ENCODE measurements at places on chromosomes 4 and X. TPM values are rescaled to one million over a fixed set of nuclear protein-coding genes. Genes with fewer than 3 reads are reported as not detected.

Gene FAM13A
- total RNA-seq, result 2.4 TPM

Gene CTSO
- total RNA-seq, result 15.2 TPM

Gene SPATA4
- not detected for total RNA-seq

Gene PCDH7
- not detected for total RNA-seq

Gene DCAF4L1
- total RNA-seq, result 0.55 TPM

Gene SSX2
- not detected for total RNA-seq

Gene FRG1
- 50.0 TPM for total RNA-seq

Gene CDS1
- 0.85 TPM for total RNA-seq

Gene MXRA5
- total RNA-seq, result not detected

Gene IL13RA1
- total RNA-seq, result 0.94 TPM

Gene RNF212
- 7.7 TPM for total RNA-seq

Gene ENPEP
- total RNA-seq, result not detected

Gene CNKSR2
- total RNA-seq, result 19.9 TPM

Gene TEX11
- not detected for total RNA-seq

Gene UGT2B15
- not detected for total RNA-seq

Gene USP46
- total RNA-seq, result 3.9 TPM

Gene ATP1B4
- total RNA-seq, result not detected

Gene FAM114A1
- total RNA-seq, result not detected

Gene SLC9B1
- total RNA-seq, result 7.3 TPM

Gene GYPA
- not detected for total RNA-seq

Gene GCNA
- total RNA-seq, result 12.1 TPM

Gene ARHGEF38
- total RNA-seq, result not detected

Gene S100P
- 3.0 TPM for total RNA-seq

Gene STOX2
- not detected for total RNA-seq

Gene CXorf66
- total RNA-seq, result not detected

Gene CFI
- total RNA-seq, result not detected

Gene XIAP
- total RNA-seq, result 47.6 TPM

Gene AMTN
- total RNA-seq, result not detected

Gene DCAF8L2
- not detected for total RNA-seq

Gene SLC38A5
- total RNA-seq, result 17.0 TPM

Gene UCP1
- not detected for total RNA-seq

Gene GAGE13
- not detected for total RNA-seq

Gene HAND2
- not detected for total RNA-seq

Gene ZFYVE28
- total RNA-seq, result 11.8 TPM

Gene PDLIM3
- total RNA-seq, result not detected

Gene ADGRG4
- total RNA-seq, result not detected

Gene GPR34
- total RNA-seq, result 0.33 TPM

Gene RIBC1
- 1.9 TPM for total RNA-seq

Gene SCOC
- 26.3 TPM for total RNA-seq

Gene DEFB131A
- total RNA-seq, result not detected

Gene MAGEA9
- total RNA-seq, result not detected

Gene HSD17B10
- total RNA-seq, result 38.6 TPM

Gene HGFAC
- not detected for total RNA-seq

Gene GLRB
- total RNA-seq, result not detected

Gene RHOXF2B
- not detected for total RNA-seq

Gene F11
- not detected for total RNA-seq

Gene PNPLA4
- 6.2 TPM for total RNA-seq

Gene STPG2
- 0.47 TPM for total RNA-seq

Gene GPM6B
- not detected for total RNA-seq

Gene RNF150
- total RNA-seq, result not detected

Gene PSAPL1
- not detected for total RNA-seq

Gene F9
- total RNA-seq, result not detected

All from naive thymus-derived CD8-positive, alpha-beta T cell (primary cell).